ENCODE measurements at places on chromosomes 5 and 9.

DNA sequence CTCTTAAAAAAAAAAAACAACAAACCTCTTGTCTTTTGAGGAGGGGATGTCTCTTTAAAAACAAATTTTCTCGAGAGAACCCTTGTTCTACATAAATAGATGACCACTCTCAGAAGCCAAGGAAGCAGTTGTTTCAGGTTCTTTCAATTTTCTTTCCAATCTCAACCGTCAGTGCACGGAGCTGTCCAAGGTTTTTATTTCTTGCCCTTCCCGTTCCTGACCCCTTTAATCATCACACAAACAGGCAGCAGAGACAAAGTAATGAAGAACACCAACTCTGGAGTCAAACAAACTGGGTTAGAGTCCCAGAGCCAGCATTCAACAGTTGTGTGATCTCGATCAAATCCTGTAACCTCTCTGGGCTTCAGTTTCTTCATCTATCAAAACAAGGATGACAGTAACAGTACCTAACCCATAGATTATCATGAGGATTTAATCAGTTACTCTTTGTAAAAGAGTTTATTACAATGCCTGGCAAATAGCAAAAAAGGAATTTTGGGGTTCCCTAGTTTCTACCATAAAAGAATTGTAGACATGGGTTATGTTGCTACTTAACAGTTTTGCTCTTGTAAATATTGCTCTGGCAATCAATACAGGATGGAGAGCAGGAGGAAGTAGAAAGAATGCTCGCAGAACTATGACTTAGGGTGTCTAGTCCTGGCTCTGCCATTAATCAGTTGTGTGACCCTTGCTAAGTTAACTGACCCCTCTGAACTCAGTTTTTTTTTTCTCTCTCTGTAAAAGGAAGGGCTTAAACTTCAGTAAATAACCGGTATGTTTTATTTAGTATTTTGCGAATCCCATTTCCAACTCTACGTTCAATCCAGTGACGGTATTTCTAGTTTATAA lies 1.0 kb upstream of the NIM1K start:
- DNase-seq: no peak

DNA sequence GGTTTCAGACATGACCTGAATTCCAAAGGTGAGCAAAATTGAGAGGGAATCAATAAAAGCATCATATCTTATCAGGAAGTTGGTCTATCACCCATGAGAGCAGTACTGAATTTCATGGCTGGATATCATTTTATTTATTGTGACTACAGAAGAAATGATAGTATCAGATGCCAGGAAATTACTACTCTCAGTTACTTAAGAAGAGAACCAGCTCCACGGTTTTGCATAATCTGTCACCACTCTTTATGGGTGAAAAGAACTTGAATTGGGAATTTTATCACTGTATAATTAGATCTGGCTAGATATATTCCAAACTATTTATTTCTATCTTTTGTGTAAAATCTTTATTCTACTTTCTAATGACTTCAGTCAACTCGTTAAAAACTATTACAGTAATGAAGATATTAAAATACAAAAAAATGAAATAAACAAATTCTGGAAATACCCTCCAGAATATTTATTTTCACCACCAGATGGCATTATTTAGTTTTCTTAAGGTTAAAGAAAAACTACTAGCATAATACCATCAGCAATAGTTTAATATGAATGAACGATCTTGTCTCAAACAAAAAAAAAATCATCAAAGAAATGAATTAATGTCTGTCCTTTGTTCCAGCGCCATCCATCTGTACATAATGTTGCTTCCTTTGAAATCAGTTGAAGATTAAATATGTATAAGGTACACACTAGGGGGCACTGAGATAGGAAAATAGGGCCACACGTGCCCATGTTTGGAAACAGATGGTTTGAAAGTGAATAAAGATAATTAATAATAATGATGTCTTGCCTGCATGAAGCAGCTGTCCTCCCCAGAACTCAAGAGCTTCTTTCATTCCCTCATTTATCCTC lies 84.7 kb upstream of the SLCO6A1 start:
- DNase-seq: no peak

DNA sequence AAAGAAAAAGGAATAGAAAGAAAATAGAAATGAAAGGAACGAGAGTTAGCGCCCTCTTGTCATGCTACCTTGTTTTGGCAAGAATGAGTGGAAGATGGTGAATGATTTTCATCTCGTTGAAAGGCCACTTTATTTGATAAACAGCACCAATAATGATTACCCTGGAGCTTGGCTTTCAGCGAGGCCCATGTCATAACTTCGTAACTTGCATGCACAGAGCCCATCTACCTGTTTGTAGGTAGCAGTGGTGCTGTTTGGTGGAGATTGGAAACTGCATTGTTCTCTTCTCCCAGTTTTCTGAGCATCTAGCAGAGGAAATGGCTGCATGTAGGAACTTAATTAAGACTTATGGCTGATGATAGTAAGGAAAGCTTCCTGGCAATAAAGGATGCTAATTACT lies 59.3 kb downstream of the NPR3 start:
- DNase-seq: no peak

DNA sequence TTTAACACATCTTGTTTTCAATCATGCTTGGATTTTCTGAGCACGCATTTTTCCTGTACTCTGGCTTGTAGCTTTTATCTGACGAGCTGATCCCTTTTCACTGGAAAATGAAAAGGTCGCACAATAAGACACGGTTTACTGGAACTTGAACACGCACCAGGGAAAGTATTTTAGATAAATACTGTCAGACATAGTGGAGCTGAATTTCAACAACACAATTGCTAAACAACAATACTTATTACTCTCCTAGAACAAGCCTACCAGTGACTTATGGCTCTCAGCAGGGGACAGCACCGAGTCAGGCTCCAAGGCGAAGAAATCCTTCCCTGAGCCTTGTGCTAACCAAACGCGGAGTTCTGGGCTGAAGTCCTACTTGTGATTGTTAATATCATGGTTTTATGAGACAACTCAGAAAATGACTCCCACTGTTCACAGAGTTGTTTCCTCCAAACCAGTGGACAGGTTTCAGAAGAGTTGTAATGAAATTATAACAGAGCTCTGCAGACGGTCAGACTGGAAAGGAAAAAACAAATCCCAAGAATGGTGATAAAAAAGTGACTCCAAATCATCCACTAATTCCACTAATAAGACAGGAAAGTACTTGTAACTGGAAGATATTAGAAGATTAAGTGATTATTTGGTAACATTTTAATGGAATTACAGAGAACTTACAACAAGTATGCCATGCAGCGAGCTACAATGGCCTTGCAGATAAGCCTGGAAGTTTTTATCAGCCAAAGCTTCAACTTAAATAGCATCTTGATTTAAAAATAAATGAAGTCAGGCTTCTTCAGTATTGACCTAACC lies 359.6 kb downstream of the EBF1 start:
- no peak for DNase-seq

- DNase-seq: no peak
Observed at GRCh38 chr5:172412724-172413286, 41.5 kb downstream of the SH3PXD2B start.
